ENCODE measurements at places on chromosomes 13 and 19.
A peak's percentile ranks its signal among the peaks of the same experiment; 100 is the strongest.

DNA sequence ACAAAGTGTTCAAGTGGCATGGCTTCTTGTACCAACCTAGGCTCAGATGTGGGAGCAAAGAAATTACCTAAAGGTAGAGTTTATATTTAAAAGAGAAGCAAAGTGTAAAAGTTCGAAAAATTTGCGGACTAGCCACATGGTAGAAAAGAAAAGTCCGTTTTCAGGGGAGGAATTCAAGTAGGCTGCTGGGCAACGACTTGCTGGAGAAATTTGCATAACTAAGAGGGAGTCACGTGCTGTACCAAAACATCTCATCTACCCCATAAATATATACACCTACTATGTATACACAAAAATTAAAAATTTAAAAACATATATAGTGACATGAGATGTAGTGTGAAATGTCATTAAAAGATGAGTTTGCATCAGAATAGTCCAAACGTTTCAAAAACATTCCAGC, 2.1 kb upstream of the LAIR1 start:
- DNase-seq, result no peak

- no peak for DNase-seq
These were observed 39.3 kb upstream of the ZNF780A start for GRCh38 chr19:40130013-40130412.

- no peak for DNase-seq
These were observed 345.8 kb downstream of the TBC1D4 start for GRCh38 chr13:75136151-75136550.

DNA sequence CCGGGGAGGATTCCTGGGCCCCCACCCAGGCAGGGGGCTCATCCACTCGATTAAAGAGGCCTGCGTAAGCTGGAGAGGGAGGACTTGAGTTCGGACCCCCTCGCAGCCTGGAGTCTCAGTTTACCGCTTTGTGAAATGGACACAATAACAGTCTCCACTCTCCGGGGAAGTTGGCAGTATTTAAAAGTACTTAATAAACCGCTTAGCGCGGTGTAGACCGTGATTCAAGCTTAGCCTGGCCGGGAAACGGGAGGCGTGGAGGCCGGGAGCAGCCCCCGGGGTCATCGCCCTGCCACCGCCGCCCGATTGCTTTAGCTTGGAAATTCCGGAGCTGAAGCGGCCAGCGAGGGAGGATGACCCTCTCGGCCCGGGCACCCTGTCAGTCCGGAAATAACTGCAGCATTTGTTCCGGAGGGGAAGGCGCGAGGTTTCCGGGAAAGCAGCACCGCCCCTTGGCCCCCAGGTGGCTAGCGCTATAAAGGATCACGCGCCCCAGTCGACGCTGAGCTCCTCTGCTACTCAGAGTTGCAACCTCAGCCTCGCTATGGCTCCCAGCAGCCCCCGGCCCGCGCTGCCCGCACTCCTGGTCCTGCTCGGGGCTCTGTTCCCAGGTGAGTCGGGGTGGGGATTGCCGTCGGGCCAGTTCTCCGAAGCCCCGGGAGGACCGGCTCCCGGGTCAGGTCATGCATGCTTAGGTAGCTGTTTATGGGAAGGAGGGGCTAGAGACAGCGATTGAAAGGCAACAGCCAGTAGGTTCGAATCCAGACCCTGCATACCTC, at the start of gene ICAM1:
TSS of gene ICAM1 (plus strand) at position 505 of the 779 bp plus-strand sequence. CDS start at position 545, 40 bp downstream.
- peak; percentile 35 for DNase-seq

DNA sequence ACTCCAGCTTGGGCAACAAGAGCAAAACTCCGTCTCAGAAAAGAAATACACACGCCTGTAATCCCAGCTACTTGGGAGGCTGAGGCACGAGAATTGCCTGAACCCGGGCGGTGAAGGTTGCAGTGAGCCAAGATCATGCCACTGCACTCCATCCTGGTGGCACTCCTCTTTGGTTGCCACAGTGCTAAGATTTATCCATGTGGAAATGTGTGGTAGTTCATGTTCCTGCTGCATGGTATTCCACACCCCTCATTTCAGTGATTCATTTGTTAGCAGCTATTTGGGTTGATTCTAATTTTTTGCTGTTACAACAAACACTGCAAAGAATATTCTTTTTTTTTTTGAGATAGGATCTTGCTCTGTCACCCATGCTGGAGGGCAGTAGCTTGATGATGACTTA, 12.1 kb downstream of the IFNL3 start:
- no peak for DNase-seq

DNA sequence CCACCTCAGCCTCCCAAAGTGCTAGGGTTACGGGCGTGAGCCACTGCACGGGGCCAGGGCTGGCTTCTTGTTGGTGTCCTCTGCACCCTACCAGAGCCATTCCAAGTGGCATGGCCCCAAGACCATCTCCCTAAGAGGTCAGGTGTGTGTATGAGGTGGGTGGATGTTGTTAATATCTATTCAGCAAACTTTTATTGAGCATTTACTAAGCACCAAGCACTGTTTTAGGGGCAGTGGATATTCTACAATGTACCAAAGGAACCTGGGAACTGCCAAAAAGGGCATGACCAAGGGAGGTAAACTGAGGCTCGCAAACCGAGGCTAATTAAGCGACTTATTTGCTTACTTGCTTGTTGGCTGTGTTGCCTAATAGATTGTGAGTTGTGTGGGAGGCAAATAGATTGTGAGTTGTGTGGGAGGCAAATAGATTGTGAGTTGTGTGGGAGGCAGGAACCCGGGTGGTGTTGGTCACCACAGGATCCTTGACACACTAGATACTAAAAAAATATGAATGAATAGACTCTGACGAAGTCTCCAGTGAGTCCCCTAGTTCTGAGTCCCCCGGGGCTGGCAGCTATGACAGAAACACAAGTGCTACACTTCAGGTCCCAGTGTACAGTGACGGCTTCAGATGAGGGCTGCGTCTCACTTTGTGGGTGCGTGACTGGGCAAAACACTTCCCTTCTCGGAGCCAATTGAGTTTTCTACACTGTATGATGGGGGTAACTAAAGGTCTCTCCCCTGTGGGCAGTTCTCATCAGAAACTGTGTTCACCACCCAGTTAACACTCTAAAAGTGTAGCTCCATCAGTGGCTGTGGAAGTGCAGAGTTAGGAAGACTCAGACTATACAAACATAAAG, 5.0 kb upstream of the BICRA start:
- no peak for DNase-seq

GRCh38 chr19:44927746-44928145, 13.3 kb downstream of the APOC1 start:
- peak; percentile 92 for DNase-seq

GRCh38 chr13:32542221-32542620, 3.6 kb upstream of the N4BP2L2 start:
- DNase-seq, result no peak

DNA sequence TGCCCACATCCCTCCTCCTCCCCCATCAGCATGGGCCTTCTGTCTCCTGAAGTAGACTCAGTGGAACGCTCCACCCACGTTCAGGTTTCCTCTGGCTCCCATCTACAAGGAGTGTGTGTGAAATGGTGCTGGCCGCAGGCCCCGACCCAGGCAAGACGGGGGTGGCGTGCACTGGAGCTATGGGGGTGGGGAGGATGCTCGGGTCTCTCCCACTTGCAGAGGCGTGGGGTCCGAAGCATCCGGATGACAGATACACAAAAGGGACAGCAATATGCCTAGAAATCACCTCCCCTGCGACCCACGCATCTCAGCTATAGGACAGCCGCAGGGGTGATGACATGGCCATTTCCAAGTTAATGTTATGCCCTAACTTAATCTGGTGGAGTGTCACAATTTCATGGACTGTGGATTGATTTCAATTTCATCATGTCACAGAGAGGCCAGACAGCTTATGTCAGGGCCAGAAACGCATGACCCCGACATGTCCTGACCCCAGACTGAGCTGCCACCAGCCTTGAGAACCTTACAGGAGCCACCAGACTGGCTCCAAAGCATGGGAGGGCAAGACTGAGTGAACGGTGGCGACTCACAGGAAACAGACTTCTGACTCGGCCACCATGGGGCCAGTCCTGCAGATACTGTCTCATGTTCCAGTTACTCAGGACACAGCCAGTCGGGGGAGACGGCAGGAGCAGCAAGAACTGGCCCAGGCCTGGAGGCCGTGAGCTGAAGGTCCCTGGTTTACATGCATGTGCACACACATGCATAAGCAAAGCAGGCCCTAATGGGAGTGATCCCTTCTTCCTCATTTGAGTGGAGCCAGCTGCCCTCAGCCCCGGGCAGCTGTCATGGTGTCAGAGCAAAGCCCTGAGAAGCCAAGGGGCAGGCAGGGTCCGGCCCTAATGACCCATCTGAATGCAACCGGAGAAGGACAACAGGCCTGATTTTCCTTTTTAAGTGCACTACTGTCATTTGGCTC, 82.2 kb downstream of the SLC7A1 start:
- DNase-seq, result peak; percentile 59

DNA sequence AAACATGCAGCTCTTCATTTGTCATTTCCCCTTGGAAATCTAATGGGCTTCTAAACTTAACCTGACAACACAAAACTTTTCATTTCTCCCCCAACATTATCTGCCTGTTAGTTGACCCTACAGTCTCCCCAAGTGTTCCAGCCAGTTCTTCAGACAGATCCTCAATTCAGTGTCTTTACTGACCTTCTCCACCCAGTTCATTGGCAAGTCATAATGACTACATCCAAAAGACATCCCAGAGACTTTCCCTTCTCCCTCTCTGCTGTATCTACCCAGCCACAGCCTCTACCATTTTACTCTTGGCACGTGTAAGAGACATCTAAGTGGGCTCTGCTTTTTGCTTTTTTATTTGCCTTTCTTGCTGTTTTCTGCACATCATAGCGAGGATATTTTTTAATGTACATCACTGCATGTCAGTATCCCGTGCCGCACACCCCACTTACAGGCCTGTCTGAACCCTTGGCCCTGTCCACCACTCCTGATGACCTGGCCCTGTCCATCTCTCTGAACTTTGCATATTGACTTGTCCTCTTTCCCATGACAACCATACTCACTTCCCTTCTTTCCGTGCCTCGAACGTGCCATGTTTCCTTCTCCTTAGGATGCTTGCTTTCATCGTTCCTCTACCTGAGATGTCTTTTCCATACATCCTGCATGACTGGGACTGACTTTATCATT, 391.9 kb downstream of the IRS2 start:
- peak; percentile 37 for DNase-seq

DNA sequence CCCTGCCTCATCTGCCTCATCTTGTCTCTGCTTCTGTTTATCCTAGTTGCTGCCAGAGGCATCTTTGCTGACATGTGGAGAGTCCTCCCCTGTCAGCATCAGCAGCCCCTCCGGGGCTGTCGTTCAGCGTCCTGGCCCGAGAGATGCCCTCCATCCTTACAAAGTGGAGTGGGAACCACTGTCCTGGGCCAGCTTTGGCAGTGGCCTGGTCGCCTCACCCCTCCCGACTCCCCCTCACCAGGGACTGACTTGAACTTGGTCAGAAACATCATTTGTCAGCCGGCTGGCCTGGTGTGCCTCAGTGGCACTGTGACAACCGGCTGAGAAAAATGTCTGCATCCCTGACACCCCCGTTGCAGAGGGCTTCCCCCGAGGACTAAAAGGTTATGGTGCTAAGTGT, 20.6 kb downstream of the FGF9 start:
- no peak for DNase-seq

DNA sequence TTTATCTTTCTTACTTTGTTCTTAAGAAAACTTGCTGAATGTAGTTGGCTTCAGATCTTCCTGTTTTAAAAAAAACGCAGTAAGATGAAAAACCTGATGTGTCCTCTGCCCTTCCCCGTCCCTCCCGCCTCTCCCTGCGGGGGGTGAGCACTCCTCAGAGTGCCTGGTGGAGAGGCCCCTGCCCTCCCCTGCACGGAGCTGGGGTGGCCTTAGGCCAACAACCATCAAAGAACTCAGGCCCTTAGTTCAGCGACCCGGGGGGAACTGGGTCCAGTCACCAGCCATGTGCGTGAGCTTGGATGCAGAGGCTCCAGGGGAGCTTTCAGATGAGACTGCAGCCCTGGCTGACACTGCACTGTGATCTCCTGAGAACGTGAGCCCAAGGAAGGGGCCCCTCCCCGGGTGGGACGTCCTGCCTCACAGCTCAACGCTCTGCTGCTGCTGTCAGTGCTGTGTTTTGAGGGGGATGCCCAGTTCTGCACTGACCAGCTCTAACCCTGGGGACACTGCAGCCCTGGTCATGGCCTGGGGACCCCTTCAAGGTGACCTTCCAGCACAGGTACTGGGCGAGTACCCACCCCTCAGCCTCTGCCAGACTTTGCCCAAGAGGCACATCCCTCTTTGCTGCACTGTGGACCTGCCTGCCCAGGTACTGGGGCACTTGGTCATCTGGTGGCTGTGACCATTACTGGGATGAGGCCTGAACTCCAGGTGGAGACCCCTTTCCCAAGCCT, 42.7 kb downstream of the ANKRD10 start:
- peak; percentile 25 for DNase-seq

DNA sequence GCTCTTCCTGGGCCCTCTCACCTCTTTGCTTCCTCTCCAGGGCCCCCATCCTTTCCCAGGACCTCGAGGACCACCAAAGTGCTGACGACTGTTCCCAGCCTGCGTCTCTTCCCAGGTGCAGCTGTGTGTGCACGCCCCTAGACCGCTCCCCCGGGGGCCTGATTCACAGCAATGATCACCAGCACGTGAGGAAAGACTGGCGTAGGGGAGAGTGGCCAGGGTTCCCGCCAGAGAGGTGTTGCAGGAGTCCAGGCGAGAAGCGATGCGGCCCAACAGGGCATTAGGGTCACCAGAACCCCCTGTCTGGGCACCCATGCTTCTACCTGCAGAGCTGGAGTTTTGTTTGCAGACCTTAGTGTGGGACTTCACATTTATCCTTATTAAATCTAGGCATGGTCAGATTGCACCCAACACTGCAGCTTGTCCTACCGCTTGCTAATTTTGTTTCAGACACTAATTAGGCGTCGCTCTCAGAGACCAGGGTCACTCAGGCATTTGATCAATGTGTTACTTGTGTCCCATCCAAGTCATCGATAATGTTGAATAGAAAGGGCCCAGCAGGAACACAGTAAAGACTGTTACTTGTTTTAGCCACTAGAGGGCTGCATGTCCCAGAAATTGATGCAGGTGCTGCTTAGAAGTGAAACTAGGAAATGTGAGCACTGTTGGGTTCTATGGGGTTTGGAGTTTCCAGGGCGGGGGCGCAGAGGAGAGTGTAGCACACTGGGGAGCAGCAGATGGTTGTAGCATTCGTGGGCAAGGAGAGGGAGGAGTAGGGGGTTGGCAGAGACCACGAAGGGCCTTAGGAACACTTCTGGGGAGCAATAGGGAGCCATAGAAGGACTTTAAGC, 53.2 kb downstream of the CDADC1 start:
- peak; percentile 79 for DNase-seq
